ENCODE measurements at places on chromosomes 2 and 18. TPM values are rescaled to one million over a fixed set of nuclear protein-coding genes. Genes with fewer than 3 reads are reported as not detected.

Gene KCNS3
- 1.3 TPM for total RNA-seq

Gene NTSR2
- under 0.01 TPM for total RNA-seq

Gene CHRND
- not detected for total RNA-seq

Gene KLHL30
- total RNA-seq: 1.2 TPM

Gene LINC00305
- not detected for total RNA-seq

Gene LIMS4
- total RNA-seq: 0.26 TPM

Gene CIDEA
- total RNA-seq: 0.26 TPM

Gene MCFD2
- 151 TPM for total RNA-seq

Gene REG3G
- total RNA-seq: not detected

Gene BCL2
- 3.6 TPM for total RNA-seq

Gene DPP4
- total RNA-seq: 297 TPM

Gene INHBB
- not detected for total RNA-seq

GRCh38 chr2:190635781-190636180 is 13.1 kb upstream of the NAB1 start:
- DNase-seq: no peak
- no peak overlapping the region for H3K4me3 ChIP-seq
- no peak overlapping the region for H3K27ac ChIP-seq
- H3K27me3 ChIP-seq: no peaks in the 10 kb centered on the region

GRCh38 chr2:22497789-22498188 is 887.2 kb upstream of the KLHL29 start:
- H3K27me3 ChIP-seq: no peaks in the 10 kb centered on the region
- no peak overlapping the region for H3K27ac ChIP-seq
- H3K4me3 ChIP-seq: no peak overlapping the region
- no peaks in the 10 kb centered on the region for H3K36me3 ChIP-seq

GRCh38 chr2:141848191-141848590 is 282.6 kb downstream of the LRP1B start:
- H3K4me1 ChIP-seq: no peaks in the 10 kb centered on the region
- no peaks in the 10 kb centered on the region for H3K36me3 ChIP-seq
- no peak for DNase-seq
- no peak overlapping the region for H3K4me3 ChIP-seq

- no peaks in the 10 kb centered on the region for H3K27me3 ChIP-seq
- H3K4me1 ChIP-seq: no peaks in the 10 kb centered on the region
- H3K27ac ChIP-seq: no peak overlapping the region
- no peak overlapping the region for H3K4me3 ChIP-seq
- no peak for DNase-seq
- H3K36me3 ChIP-seq: no peaks in the 10 kb centered on the region
These were observed 190.4 kb downstream of the NRP2 start for GRCh38 chr2:205872716-205873115.

GRCh38 chr2:65655000-65655399 is 222.6 kb upstream of the SPRED2 start:
- no peaks in the 10 kb centered on the region for H3K4me1 ChIP-seq
- no peak overlapping the region for H3K4me3 ChIP-seq
- H3K27me3 ChIP-seq: no peaks in the 10 kb centered on the region
- H3K27ac ChIP-seq: no peak overlapping the region
- DNase-seq: no peak

GRCh38 chr2:205657579-205657978 is 24.7 kb upstream of the NRP2 start:
- H3K4me3 ChIP-seq: no peak overlapping the region
- no peaks in the 10 kb centered on the region for H3K36me3 ChIP-seq
- peak; percentile 83 for DNase-seq
- no peak overlapping the region for H3K27ac ChIP-seq
- H3K27me3 ChIP-seq: no peaks in the 10 kb centered on the region
- H3K4me1 ChIP-seq: peaks cover 20% of the 10 kb centered on the region

DNA sequence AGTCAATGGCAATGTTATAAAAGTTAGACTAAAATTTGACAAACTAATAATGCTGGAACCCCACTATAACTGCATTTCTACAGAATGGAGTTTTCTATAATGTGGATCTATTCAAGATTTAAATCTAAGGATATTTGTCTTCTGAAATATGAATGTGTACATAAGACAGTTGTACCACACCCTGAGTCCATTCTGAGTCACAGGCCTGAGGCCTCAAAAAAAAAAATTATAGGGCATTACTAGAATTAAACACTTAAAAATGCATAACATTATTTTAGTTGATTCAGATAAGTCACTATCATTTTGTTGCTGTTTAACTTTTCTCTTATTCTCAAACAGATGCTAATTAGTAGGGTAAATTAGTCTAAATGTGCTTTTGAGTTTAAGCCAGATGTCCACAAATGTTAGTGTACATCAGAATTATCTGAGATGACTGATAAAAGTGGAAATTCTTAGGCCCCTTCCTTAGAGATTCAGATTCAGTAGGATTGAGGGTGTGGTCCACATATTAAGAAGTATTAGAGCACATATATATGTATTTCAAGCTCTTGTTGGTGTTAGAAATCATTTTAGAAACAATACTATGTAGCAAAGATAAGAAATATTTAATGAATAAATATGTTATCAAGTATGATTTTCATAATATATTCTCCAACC is 42.4 kb upstream of the COL5A2 start:
- no peaks in the 10 kb centered on the region for H3K36me3 ChIP-seq
- peak overlapping the region; percentile 14 for H3K27ac ChIP-seq
- H3K27me3 ChIP-seq: no peaks in the 10 kb centered on the region

DNA sequence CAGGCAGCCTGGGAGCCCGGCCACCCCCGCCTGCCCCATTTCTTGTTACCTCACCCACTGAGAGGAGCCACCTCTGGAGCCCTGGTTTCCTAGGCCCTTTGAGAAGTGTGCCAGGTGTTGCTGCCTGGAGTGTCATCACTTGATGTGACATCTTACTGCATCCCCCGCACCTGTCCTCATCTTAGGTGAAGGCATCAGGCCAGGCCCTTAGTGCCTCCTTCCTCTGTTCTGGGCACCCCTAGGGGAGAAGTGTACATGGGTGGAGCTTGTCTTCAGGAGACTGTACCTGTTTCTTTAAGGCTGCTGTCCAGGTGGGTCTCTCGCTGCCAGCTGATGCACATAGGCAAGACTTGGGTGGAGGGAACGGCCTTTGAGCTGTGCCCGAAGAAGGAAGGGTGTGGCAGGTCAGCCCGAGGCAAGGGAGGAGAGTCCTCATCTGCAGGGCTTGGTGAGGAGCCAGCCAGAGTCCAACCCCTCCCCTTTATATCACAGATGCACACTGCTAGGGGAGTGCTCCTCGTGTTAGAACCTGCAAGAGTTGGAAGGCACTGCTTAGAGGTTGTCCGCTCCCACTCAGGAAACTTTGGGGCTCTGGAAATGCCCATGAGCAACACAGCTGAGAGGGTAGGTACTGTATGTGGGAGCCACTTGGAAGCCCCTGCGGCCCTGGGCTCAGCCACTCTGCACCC is 45.9 kb downstream of the NCK2 start:
- DNase-seq: no peak
- peaks cover 27% of the 10 kb centered on the region for H3K4me1 ChIP-seq
- H3K27ac ChIP-seq: peak overlapping the region; percentile 61
- no peak overlapping the region for H3K4me3 ChIP-seq
- H3K36me3 ChIP-seq: no peaks in the 10 kb centered on the region

DNA sequence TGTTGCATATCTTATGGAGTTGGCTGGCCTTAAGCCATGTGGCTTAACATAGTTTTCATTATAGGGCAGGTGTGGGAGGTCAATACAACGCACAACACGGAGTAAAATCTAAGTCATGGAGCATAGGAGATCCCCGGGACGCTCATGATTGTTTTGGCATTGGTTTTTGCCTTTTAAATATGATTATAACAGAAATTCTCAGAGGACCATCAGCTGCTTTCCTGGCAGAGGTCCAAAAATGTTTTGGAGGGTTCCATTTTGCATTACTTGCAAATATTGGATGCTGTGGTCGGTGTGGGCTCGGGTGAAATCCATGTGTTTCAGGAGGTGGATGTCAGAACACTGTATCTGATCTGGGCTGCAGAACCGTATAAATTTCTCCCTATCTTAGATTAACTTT is 3.4 kb downstream of the NCOA1 start:
- H3K4me1 ChIP-seq: peaks cover 6% of the 10 kb centered on the region
- H3K36me3 ChIP-seq: no peaks in the 10 kb centered on the region
- DNase-seq: no peak
- H3K27ac ChIP-seq: no peak overlapping the region
- H3K27me3 ChIP-seq: no peaks in the 10 kb centered on the region
- no peak overlapping the region for H3K4me3 ChIP-seq

GRCh38 chr2:197558393-197558792 is 42.5 kb downstream of the MOB4 start:
- peaks cover 2% of the 10 kb centered on the region for H3K36me3 ChIP-seq
- no peaks in the 10 kb centered on the region for H3K4me1 ChIP-seq
- no peaks in the 10 kb centered on the region for H3K27me3 ChIP-seq
- H3K4me3 ChIP-seq: no peak overlapping the region
- H3K27ac ChIP-seq: no peak overlapping the region
- DNase-seq: no peak

DNA sequence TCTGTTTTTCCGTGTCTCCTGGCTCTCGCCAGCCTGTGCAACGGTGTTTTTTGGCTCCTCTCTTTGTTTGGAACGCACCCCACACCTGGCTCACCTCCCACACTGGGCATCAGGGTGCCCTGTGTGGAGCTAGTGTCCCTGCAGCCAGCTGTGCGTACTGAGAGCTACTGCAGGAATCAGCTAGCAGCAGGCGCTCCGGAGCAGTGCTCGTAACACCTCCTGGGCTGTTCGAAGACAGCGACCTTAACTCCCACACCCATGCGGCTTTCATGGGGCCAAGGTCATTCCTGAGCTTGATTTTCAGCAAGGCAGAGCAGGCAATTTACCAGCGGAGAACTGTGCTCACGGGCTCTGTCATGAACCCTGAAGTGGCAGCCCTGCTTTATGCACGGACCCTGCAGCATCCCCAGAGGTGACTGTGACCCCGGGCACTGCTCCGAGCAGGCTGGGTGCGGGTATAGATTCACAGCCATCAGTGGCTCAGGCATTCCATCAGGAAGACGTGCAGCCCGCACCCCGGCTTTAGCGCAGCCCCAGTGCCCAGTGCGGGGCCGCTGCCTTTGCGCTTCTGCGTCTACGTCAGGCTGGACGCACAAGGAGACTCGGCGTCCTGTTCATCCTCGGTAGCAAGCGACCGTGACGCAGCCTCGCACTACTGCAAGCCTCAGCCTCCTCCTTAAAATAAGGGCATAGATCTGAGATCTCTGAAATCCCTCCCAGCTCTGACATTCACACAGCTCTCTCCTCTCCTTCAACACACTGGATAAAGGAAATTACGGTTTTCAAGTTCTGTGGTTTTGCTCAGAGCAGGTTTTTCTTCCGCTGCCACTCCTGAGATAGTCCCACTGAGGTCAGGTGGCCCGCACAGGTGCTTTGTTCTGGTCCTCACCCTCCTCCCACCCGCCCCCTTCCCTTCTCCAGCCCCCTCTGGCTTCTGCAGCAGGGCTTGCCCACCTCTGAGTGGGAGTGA is 58.2 kb downstream of the ADI1 start:
- H3K27ac ChIP-seq: no peak overlapping the region
- H3K4me3 ChIP-seq: no peak overlapping the region
- DNase-seq: no peak
- peaks cover 15% of the 10 kb centered on the region for H3K36me3 ChIP-seq
- no peaks in the 10 kb centered on the region for H3K27me3 ChIP-seq
- peaks cover 8% of the 10 kb centered on the region for H3K4me1 ChIP-seq

- peak overlapping the region; percentile 84 for H3K27ac ChIP-seq
- H3K4me3 ChIP-seq: peak overlapping the region; percentile 91
- H3K4me1 ChIP-seq: no peaks in the 10 kb centered on the region
- H3K27me3 ChIP-seq: no peaks in the 10 kb centered on the region
- DNase-seq: peak; percentile 64
These were observed 587 bp downstream of the SUMO1 start for GRCh38 chr2:202237787-202238233.

- no peak overlapping the region for H3K27ac ChIP-seq
- DNase-seq: no peak
These were observed 48.2 kb upstream of the TAF1B start for GRCh38 chr2:9795071-9795470.

DNA sequence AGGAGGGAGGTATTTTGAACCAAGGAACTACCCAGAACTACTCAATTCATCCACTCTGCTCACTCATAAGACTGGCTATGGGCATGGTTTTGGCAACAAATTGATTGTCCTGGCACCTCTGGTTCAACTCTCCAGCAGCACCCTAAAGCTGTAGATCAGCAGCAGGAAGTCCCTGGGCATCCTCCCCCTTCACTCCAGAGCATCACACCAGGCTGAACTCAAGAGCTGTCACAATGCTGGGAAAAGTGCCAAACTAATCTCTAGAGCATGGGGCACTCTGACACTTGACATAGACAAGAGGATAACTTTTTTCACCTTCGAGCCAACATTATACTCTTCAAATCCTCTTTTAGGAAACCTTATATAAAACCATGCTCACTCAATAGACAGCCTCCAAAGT is 154.1 kb upstream of the RBBP8 start:
- peak; percentile 6 for DNase-seq
- no peaks in the 10 kb centered on the region for H3K36me3 ChIP-seq
- no peak overlapping the region for H3K4me3 ChIP-seq

GRCh38 chr2:185291035-185291647 is 447.5 kb upstream of the FSIP2 start:
- H3K27ac ChIP-seq: no peak overlapping the region
- no peaks in the 10 kb centered on the region for H3K4me1 ChIP-seq
- H3K27me3 ChIP-seq: no peaks in the 10 kb centered on the region
- DNase-seq: peak; percentile 41
- H3K4me3 ChIP-seq: no peak overlapping the region
